ENCODE measurements at places on chromosomes 4 and X. TPM values are rescaled to one million over a fixed set of nuclear protein-coding genes. Genes with fewer than 3 reads are reported as not detected.

The RNF175 gene
- total RNA-seq = 3.8 TPM

The STARD8 gene
- 16.1 TPM for total RNA-seq

The CDKL2 gene
- total RNA-seq = 1.1 TPM

The POLN gene
- 7.6 TPM for total RNA-seq

The ASB9 gene
- 4.0 TPM for total RNA-seq

The PRRG3 gene
- total RNA-seq = 13.2 TPM

The ZAR1 gene
- total RNA-seq = not detected
